Aorta (tissue), 5 donors: ENCODE measurements at places on chromosomes 1 and 21. TPM values are rescaled to one million over a fixed set of nuclear protein-coding genes. Genes with fewer than 3 reads are reported as not detected.

- no peak for DNase-seq
These were observed 109.6 kb downstream of the WDR3 start for GRCh38 chr1:118039170-118039569.

DNA sequence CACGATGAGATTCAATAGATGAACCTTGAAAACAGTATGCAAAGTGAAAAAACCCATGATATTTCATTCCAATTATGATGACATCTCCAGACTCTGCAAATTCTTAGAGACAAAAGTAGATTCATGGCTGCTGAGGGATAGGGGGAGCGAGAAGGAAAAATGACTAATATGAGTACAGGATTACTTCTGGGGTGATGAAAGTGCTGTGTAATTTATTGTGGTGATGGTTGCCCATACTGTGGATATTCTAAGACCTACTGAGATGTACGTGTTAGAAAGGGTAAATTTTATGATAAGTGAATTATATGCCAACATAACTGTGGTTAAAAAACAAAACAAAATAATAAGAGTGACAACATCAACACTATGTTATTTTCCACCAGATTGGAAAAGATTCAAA lies 18.9 kb upstream of the RGS7 start:
- DNase-seq = no peak

The FGR gene
- total RNA-seq = 12.1 TPM

- no peak for DNase-seq
These were observed 12.9 kb upstream of the CEP85 start for GRCh38 chr1:26221094-26221493.

The SMAP2 gene
- total RNA-seq = 42.2 TPM

The IL10RB gene
- total RNA-seq = 19.4 TPM

DNA sequence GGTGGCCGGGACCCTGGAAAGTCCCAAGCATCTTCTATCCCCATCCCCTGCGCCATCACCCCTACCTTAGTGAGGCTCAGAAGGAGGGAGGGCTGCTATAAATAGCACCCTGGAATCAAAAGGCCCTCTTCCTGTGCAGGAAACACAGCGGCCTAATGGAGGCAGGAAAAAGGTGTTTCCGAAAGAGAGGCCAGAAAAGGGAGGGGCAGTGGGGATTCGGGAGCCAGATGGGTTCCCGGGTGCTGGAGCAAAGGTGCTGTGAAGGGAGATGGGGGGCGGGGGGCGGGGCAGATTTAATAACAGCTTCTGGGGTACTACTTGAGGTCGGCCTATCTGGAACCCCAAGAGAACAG lies 16.6 kb downstream of the NAV1 start:
- no peak for DNase-seq

GRCh38 chr1:31428436-31429221 lies 15.6 kb downstream of the SERINC2 start:
- DNase-seq = peak; percentile 51

- peak; percentile 82 for DNase-seq
These were observed 61.7 kb downstream of the FCRL5 start for GRCh38 chr1:157490467-157491165.

- no peak for DNase-seq
These were observed 573 bp downstream of the KLHL21 start for GRCh38 chr1:6601923-6602668.

DNA sequence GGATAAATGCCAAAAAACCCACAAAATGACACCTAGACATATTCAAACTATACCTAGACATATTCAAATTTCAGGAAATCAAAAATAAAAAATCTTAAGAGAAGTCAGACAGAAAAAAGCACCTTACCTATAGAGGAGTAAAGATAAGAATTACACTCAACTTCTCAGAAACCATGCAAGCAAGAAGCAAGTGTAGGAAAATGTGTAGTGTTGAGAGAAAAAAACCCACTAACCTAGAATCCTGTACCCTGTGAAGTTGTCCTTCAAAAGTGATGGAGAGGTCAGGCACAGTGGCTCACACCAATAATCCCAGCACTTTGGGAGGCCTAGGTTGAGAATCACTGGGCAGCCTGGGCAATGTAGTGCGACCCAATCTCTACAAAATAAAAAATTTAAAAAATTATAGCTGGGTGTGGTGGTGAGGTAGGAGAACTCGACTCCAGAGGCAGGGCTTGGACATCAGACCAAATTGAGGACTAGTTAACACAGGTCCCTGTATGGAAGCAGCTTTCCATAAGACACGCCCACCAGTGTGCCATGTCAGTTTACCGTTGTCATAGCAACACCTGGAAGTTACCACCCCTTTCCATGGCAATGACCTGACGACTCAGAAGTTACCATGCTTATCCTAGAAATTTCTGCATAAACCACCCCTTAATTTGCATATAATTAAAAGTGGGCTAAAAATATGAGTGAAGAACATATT lies 20.7 kb downstream of the PDIK1L start:
- DNase-seq = no peak
